ENCODE measurements at places on chromosomes 1 and 21.
A peak's percentile ranks its signal among the peaks of the same experiment; 100 is the strongest.

DNA sequence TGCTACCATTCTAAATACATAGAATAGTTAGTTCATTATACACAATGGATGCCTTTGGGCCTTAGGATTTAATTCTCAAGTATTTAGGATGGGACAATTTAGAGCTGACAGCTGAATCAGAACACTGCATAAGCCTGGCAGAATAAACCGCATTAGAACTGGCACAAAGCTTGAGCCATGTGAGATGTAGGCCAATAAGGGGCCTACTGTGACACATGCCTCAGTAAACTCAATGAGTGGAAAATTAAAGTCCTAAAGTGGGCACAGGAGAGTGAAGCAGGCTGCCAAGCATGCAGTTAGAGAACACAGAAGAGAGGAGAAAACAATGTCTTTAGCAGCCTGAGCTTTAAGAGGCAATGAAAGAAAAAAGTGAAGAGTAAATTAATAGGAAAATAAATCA, 24.3 kb downstream of the SCYL3 start:
- DNase-seq, result no peak

DNA sequence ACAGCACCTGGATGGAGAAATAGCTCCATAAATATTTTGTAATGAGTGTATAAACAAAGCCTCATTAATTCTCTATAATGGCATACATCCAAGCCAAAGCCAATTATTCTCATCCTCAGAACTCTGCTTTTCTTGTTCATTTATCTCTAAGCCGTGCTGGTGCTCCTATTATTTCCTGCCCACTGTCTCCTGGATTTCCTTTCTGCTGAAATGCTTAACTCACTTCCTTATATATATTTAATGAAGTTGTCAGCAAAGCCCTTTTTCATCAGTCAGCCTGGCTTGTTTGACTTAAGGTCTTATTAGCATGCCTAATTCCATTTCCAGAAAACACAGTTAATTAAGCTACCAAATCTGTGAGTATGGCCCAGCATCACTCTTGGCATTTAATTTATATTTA, 93.4 kb downstream of the SLC25A24 start:
- DNase-seq, result no peak

DNA sequence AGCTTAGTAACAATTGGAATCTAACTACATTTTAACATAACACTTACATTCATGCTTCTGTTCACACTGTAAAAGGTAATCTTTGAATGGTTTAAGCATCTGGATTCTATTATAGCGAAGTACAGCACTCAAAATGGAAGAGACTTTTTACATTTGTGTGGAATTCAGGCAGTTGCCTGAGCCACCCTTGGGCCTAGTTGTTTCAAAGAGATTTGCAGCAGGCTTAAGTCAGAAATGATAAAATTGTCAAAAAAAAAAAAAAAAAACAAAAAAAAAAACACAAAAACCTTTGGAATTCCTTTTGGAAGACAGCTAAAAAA, 199.9 kb downstream of the LYPLAL1 start:
- DNase-seq, result no peak

DNA sequence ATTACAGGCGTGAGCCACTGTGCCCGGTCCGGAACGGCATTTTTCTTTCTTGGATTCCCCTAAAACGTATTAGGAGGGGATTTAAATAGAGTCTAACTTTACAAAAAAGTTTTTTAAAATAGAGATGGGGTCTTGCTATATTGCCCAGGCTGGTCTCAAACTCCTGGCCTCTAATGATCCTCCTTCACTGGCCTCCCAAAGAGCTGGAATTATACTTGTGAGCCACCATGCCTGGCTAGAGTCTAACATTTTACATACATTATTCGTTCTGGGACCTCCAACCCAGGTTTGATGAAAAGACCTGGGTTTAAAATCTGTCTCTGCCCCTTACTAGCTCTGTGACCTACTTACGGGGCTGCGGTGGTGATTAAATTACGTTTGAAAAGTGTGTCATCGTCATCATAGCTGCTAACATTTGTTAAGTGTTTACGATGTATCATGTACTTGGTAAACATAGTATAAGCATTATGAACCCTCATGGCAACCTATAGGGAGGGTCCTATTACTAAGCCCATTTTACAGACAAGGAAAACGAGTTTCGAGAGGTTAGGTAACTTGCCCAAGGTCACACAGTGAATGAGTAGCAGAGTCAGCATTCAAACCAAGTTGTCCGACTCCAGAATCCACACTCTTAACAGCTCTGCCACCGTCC, 24.5 kb downstream of the PLEKHM2 start:
- DNase-seq, result no peak

GRCh38 chr1:193588311-193589082, 402.1 kb upstream of the B3GALT2 start:
- DNase-seq, result no peak

DNA sequence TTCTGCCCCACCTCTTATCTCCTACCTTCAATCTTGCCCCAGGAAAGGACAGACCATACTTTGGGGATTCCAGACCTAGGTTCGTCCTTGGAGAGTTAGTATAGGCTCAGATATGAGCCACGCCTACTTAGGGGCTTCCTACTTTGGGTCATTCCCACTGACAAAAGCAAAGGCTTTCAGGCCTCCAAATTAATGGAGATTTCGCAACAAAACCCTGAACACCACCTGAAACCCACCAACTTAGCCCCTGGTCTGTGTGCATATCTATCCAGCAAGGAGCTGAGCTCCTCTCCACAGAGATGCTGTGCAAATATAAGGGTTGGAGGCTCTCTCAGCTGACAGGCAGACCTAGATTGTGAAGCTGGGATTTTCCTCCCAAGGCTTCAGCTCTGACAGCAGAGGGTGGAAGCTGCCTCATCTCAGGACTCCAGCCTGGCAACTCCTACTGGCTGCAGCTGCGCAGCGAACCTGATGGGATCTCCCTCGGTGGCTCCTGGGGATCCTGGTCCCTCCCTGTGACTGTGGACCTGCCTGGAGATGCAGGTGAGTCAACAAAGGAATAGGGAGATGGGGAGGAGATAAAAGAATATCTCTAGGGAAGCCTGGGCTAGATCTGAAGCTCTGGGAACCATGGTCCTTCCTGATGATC, 2.1 kb downstream of the MPL start:
- no peak for DNase-seq

GRCh38 chr1:238141353-238141752, 250.6 kb upstream of the ZP4 start:
- DNase-seq, result no peak

GRCh38 chr1:37931102-37931360, 15.8 kb downstream of the INPP5B start:
- no peak for DNase-seq

GRCh38 chr1:15310544-15310943, 63.5 kb downstream of the FHAD1 start:
- no peak for DNase-seq

- no peak for DNase-seq
Measured at GRCh38 chr21:44076316-44076715, 30.9 kb upstream of the PWP2 start.

- DNase-seq, result no peak
Measured at GRCh38 chr1:19101244-19101643, 108.8 kb downstream of the UBR4 start.

- no peak for DNase-seq
Measured at GRCh38 chr21:38183961-38184360, 72.8 kb upstream of the KCNJ15 start.

DNA sequence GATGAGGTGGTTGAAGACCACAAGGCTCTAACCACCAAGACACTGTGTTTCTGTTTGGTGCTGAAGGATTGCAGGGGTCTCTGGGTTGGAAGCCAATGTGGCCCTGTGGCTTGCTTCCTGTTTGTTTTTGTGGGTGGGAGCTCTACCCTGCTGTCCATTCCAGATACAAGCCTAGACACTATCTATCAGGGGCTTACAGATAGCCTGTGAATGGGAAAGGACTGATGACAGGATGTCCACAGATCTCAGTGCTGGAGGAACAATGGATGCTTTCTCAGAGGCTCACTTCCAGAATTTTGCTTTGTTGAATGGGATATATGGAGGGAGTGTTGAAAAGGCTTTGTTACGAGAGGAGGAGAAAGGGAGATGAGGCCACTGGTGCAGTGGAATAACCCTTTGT, 69.7 kb downstream of the NOS1AP start:
- no peak for DNase-seq

GRCh38 chr1:96073100-96073499, 648.5 kb upstream of the PTBP2 start:
- DNase-seq, result no peak

GRCh38 chr1:224623743-224624333, 7.7 kb downstream of the CNIH3 start:
- peak; percentile 67 for DNase-seq

GRCh38 chr1:148363439-148363810, 119.7 kb downstream of the PPIAL4G start:
- peak; percentile 30 for DNase-seq
